ENCODE measurements at places on chromosomes 2 and 18.

GRCh38 chr2:40249577-40249976 is 202.3 kb downstream of the SLC8A1 start:
- no peak for DNase-seq

DNA sequence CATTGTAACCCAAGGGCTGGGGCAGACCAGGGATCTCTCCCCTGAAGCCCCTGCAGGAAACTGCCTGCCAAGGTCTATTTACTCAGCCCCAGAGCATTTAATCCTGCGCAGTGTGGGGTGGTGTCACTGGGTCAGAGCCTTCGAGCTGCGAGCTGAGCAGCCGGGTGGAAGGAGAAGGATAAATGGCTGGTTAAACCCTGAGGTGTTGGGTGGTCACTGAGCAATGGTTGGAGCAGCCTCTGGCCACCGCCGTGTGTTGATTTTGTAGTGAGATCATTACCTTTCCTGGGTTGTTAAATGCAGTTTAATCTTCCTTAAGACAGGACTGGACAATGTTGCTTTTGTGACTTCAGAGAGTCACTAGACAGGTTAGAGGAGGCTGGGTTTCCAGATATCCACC is 98.1 kb downstream of the SETBP1 start:
- no peak for DNase-seq

DNA sequence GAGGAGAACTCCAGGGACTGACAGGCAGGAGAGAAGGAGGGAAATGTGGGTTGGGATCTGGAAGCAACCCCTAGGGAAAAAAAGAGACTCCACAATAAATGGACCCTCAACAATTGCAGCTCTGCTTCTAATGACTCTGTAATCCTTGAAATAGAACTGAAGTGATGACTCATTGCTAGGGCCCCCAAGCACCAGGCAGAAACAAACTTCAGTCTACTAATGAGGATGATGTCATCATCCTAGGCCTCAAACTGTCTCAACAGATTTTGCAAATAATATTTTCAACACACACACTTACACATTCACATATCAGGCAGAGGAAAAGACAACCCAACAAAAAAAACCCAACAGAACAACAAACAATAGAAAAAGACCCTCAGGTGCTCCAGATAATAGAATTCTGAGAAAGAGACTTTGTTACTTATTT is 143.3 kb downstream of the HDAC4 start:
- DNase-seq = no peak

DNA sequence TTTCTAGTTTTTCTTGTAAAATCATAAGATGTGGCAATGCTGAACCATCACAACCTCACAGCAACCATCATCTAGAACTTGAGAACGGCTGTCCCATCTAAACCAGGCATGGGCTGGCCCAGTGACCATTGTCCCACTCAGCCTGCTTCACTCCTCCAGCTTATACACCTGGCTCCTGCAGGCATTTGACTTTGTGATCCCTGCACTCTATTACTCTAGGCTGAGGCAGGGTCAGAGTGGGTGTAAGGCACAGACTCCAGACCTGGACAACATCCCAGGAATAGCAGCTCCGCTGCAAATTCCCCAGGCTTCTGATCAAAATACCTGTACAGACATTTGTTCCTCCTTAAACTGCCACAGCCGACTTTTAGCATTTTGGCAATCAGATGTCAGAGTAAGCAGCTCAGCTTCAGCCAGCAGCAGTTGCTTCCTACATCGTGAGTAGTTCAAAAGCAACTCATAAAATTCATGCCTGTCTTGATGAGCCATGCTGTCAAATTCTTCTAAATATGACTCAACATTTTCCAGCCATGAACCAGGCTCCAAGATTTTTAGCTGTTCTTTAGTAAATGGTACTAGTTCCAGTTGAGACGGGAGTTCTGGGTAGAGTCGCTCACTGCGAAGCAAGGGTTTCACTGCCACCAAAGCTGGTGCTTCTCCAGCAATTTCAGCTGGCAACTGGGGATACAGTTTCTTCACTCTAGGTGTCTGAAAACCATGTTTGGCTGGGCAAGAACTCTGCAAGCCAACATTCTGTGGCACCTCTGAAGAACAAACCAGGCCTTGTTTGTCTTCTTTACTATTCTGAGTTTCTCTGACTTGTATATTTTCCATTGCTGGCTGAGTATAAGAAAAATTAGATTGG is 12.8 kb downstream of the EPG5 start:
- DNase-seq = no peak

GRCh38 chr2:128628996-128629395 is 310.3 kb upstream of the HS6ST1 start:
- no peak for DNase-seq
